Stimulated activated CD4-positive, alpha-beta T cell treated with anti-CD3 and anti-CD28 coated beads, Interleukin-2, amount 100 ng/mL, for 24 hours (primary cell): ENCODE measurements at places on chromosomes 3 and 15.

- DNase-seq: no peak
Measured at GRCh38 chr15:91922646-91923547, 69.4 kb downstream of the SLCO3A1 start.

DNA sequence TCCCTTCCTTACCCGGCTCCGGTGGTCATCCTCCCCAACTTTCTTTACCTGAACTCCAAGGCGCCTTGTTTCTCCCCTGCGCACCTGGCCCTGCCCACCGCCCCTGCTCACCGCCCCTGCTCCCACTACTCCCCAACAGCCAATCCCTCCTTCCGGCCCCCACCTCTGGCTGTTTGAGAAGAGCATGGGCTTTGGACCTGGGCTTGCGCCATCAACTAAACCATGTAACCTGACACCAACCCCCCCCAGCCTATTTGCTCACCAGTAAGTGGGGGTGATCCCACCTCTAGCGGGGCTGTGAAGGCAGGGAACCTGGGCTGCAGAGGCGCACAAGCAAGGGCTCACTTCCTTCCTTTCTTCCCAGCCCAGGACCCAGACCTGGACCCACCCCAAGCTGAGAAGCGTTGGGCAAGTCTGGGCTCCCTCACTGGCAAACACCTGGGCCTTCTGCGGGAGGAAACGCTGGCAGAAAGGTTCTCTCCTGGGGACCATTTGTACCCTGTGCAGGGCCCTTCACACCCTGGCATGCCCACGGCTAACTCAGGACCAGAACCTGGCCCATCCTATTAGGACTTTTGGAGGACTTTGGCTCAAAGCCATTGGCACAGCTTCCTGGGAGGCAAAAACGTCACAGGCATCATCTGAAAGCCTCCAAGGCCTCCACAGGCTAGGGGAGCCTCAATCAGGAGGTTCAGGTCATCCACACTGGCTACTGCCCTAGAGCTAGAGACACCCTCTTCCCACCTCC is at the start of gene PLXNB1:
Gene PLXNB1 (minus strand): TSS at position 127 of the 748 bp plus-strand sequence. CDS start 5,475 bp downstream, outside the sequence.
- peak; percentile 22 for DNase-seq

- no peak for DNase-seq
Measured at GRCh38 chr3:192413461-192413860, 313.9 kb downstream of the FGF12 start.

- DNase-seq: no peak
Measured at GRCh38 chr3:116322750-116323375, 122.4 kb downstream of the LSAMP start.

GRCh38 chr3:15307580-15307979 is 24.8 kb downstream of the SH3BP5 start:
- no peak for DNase-seq

DNA sequence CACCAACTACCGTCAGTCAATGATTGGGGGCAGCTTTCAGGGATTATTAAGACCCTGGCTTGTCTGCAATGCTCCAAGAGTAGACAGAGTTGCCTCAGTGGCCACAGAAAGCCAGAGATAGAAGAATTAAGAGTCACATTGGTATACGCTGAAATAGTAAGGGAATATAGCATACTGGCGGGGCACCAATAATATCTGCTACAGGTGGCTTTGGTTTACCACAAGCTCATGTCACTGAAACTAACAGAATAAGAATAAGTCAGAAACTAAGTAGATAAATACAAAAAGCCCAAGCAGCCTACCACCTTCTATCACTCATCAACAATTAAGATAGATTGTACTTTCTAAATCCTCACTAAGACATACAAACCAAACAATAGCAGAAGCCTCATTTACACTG is 2.5 kb upstream of the FHIT start:
- DNase-seq: no peak

DNA sequence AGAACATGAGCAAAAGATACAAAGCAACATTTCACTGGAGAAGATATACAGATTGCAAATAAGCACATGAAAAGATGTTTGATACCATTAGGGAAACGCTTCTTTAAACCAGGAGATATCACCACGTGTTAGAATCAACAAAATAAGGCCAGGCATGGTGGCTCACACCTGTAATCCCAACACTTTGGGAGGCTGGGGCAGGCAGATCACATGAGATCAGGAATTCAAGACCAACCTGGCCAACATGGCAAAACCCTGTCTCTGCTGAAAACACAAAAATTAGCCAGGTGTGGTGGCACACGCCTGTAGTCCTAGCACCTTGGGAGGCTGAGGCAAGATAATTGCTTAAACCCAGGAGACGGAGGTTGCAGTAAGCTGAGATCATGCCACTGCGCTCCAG is 20.5 kb upstream of the MUC20 start:
- no peak for DNase-seq

DNA sequence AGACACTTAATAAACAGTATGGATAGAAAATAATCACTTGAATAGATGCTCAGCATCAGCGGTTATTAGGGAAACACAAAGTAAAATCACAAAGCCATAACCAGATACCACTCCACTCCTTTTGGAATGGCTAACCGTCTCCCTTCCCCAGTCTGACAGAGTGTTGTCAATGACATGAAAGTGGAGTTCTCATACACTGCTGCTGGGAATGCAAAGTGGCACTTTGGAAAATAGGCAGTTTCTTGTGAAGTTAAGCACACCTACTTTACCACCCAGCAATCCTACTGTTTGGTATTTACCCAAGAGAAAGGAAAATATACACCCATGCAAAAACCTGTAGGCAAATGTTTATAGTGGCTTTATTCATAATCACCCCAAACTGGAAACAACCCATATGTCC is 81.0 kb upstream of the KLHL25 start:
- no peak for DNase-seq

DNA sequence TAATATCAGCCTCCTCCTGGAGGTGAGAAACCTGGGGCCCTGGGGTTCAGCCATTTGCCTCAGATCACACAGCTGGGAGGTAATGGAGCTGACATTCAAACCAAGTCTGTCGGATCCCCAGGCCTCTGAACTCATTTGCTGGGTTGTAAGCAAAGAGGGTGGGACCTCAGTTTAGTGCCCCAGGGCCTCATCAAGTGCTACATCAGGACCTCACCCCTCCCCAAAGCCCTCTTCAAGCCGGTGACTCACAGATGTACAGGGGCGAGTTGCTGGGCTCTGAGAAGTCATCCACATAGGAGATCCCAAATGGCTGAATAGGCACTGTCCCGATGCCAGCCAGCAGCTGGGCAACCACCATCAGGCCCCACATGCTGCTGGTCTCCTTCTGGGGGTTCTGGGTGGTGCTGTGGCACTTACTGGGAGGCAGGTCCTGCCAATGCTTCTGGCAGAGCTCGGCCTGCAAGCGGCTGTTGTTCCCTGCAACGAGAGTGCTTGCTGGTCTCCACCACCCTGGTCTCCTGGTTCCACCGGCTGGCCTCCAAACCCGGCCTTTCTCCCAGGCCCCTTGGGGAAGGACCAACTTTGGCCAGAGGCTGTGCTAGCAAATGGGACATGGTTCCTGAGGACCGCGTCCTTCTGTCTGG is 59.2 kb upstream of the RAB6B start:
- DNase-seq: no peak

DNA sequence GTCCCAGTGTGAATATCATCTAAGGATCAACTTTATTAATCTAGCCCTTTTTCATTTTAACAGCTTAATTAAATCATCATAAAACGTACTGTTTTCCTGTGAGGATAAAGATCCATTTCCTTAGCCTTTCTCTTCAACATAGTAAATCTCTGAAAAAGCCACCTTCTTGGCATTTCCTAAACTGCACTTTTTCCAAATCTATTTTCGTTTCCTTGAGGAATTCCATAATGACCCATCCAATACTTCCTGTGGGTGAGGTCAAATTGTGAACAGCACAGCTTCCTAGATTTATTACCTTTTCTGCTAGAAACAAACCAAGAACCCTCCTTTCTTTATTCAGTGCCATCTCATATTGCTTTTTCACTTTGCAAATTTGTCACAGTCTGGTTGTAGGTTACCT is 129.4 kb upstream of the CNTN4 start:
- no peak for DNase-seq

- DNase-seq: no peak
Measured at GRCh38 chr3:77052733-77053670, 13.1 kb downstream of the ROBO2 start.

DNA sequence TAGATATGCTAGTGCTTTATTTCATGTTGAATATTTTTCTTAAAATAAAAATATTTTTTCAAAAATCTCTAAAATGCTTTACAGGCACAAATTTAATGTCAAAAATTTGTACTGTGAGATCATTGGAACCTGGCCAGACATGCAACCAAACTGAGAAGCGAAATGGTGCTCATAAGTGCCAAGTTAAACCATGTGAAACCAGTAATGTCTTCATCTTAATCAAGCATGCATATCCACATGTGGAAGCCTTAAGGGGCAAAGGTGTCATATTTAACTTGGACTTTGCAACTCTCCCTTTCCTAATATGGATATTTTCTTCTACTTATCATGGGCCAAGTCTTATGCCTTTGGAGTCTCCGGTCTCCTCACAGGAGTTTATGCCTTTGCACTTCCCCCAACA is 208.9 kb upstream of the COL8A1 start:
- no peak for DNase-seq

DNA sequence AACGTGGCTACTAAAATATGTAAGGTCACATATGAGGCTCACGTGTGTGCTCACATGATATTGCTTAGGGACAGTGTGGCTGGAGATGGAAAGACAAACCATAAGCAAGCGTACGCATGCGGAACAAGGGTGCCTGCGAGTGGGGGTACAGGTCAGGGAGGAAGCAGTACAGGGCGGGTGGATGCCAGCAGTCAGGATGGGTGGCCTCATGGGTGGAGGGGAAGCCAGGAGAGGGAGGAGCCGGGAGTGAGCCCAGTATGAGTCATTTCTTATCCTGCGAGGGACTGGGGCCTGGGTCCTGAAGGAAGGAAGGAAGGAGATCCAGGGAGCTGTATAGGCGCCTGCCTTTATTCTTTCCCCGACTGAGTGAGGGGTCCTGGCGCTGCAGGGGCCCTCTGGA is 42.0 kb upstream of the CGNL1 start:
- DNase-seq: no peak

DNA sequence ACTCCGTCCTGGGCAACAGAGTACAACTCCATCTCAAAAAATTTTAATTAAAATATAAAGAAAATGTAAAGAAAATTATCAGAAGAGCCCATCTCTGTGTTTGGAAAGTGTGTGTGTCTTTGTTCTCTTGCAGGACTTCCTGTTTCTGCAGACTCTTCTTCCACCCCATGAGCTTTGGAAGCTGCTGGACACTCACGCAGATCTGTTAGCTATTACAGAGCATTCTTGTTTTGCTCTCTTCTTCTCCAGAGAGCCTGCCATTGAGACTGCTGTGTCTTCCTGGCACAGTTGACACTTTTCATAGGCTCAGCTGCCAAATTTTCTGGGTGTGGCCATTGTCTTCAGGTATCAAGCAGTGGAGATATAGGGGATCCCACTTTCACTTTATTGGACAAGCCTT is 6.0 kb upstream of the CCR8 start:
- no peak for DNase-seq

DNA sequence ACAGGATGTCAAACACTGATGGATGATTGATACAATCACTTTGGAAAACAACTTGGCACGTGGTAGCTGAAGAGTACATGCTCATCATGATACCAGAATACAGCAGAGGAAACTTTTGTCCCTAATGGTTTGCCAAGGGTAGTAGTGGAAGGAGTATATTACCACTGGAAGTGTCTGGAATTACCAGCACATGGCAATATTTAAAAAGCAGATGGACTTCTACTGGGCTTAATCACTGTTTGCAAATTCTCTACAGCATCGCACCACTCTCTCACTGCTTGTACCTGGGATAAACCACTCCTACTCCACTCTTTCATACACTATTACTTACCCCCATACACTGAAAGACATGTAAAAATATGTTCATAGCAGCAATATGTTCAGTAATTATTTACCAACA is 19.6 kb upstream of the GP5 start:
- no peak for DNase-seq

DNA sequence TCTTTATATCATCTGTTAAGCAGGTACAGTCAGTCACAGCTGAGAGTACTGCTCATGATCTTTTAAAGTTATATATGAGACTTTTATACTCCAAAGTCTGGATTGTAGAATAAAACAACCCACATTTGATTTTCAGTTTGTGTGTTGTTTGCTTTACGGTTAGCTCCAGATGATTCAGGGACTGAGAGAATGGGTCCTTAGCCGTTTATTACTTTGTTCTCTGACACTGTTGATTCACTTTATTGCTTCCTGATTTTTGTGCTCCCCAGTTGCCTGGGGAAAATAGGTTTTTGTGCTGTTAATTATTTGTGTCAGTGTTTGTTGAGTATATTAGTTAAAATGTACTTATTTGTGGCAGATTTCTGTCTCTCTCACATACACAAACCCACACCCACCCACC is 8.6 kb upstream of the EBLN2 start:
- DNase-seq: no peak

GRCh38 chr15:100867433-100867832 is 12.2 kb upstream of the ALDH1A3 start:
- DNase-seq: no peak

DNA sequence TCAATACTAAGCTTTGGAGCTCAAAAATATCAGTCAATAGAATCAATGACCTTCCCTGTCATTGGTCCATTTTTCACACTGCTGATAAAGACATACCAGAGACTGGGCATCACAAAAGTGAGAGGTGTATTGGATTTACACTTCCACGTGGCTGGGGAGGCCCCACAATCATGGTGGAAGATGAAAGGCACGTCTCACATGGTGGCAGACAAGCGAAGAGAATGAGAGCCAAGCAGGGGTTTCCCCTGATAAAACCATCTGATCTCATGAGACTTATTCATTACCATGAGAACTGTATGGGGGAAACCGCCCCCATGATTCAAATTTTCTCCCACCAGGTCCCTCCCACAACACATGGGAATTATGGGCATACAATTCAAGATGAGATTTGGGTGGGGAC is 81.9 kb downstream of the ANXA2 start:
- DNase-seq: peak; percentile 14
